Astrocyte (in vitro differentiated cells and primary cell): ENCODE measurements at places on chromosomes 1 and 21. TPM values are rescaled to one million over a fixed set of nuclear protein-coding genes. Genes with fewer than 3 reads are reported as not detected.

GRCh38 chr1:197180252-197180878 lies 33.9 kb upstream of the ASPM start:
- DNase-seq: peak; percentile 59

DNA sequence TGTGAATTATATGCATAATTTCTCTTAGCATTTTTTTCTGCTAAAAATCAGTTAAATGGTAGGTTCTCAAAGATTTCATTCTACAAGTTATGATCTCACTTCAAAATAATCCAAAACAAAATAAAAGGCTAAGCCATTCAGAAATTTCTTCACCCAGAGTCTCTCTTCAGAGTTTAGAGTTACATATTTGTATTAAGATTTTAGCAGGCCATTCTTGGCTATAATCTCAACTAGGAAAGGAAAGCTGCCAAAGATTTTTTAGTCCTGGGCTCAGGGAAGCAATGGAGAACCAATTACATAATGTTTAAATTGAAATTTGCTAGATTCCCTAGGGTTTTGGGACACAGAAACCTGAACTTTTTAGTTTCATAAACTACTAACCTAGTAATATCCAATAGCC lies 245.0 kb downstream of the USH2A start:
- peak; percentile 6 for DNase-seq

DNA sequence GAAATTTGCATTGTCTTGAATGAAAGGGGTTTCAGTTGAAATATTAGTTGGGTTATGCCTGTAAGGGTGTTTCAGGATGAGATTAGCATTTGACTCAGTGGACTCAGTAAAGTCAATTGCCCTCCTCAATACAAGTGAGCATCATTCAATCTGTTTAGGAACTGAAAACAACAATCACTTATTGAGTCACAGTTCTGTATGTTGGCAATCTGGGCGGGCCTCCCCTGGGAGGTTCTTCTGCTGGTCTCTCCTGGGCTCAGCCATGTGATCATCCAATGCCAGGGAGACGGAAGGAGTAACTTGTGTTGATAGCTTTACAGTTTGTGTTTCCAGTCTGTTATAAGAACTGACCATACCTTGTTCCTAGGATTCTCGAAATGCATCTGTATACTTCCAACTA lies 262.9 kb upstream of the RUNX1 start:
- no peak for DNase-seq

DNA sequence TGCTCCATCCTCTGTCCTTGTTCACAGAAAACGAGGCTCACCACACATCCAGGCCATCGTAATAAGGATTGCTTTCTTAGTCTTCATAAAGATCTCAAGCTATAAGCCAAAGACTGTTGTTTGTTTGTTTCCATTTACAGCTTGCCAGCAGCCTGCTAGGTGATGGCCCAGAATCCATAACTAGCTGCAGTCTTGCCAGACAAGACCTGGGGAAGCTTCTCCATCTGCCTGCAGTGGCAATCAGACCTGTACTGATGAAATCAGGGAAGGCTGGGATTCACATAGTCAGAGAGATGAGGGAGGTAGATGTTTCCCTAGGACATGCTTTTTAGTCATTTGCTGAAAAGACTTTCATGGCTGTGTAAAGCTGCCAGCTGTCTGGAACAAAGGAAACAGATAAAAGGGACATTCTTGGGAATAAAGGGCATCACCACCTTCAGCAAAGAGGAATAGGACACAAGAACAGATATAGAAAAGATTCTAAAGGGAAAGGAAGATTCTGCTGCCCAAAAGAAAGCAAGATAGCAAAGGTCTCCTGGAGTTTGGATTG lies 51.0 kb downstream of the MT1HL1 start:
- DNase-seq: no peak

DNA sequence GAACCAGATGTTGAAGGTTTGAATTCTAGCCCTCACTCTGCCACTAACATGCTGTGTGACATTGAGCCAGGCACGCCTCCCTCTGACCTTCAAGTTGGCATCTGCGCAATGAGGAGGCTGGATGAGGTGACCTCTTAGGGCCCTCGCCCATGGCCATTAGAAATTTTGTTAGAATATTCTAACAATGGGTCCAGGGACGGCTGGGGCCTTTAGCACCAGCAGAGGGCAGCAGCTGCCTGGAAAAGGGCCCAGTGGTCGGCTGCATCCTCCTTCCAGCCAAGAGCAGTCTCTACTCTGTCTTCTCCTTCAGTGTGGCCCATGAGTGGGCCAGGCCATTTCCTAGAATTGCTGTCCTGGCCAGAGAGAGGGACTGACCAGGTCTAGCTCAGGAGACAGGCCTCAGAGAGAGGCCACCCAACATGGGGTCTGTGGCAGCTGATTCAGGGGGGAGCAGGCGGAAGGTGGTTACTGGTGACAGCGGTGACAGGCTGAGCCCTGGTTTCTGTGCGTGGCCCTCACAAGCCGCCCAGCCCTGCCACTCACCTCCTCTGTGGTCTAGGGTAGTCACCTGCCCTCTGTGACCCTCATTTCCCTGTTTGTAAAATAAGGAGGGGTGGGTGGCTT lies 101.3 kb upstream of the ACTL8 start:
- no peak for DNase-seq

Gene FMO4
- 1.1 and 1.3 TPM in 2 replicates for total RNA-seq

- no peak for DNase-seq
Measured at GRCh38 chr1:46067652-46068051, 64.8 kb downstream of the PIK3R3 start.

- peak; percentile 92 for DNase-seq
Measured at GRCh38 chr1:113542221-113542701, 151.9 kb downstream of the MAGI3 start.

GRCh38 chr1:24714859-24715520 lies 30.3 kb upstream of the CLIC4 start:
- peak; percentile 87 for DNase-seq

GRCh38 chr1:97524211-97524610 lies 396.6 kb downstream of the DPYD start:
- peak; percentile 56 for DNase-seq

Gene JAM2
- 3.7 and 7.2 TPM in 2 replicates for total RNA-seq

Gene MCOLN3
- 0.41 and 0.75 TPM in 2 replicates for total RNA-seq

Gene RXRG
- 0.29 TPM in 1 of 2 replicates, not detected in the other for total RNA-seq

GRCh38 chr1:229941160-229941559 lies 125.9 kb upstream of the GALNT2 start:
- DNase-seq: no peak

DNA sequence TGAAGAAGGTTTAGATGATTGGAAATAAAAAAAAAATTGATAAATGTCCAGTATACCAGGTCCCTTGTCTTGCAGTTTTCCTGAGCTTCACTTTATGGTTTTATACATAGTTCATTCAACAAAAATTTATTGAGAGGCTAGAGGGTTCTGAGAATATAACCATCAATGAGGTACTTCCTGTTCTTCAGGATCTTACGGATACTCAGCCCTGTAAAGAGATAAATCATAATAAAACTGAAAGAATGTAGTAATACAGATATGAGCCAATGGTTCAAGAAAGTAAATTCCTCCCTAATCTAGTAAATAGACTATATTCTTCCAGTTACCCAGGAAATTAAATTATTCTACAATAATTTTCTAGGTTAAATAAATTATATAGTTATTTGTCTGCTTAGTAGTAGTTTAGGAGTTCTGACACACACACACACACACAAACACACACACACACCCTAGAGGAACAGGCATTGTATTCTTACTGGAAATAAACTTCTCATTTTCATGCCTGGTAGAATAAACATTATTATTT lies 70.4 kb upstream of the HMCN1 start:
- no peak for DNase-seq

Gene COL6A1
- total RNA-seq: 131 and 173 TPM in 2 replicates

DNA sequence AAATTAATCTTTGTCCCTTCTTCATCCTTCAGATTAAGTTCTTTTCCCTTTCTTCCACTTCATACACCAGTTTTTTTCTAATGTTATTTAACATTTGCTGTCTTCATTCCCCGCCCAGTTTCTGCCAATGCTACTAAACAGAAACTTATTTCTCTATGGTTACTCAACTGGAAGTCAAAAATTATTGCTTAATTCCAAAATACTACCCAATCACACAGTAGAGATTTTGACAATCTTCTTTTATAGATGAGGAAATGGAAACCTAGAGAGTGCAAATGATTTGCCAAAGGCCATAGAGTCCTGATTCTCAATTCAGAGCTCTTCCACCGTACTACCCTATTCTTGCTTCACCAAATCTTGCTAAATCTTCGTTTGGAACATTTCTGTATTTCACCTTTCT lies 58.1 kb upstream of the SH3GLB1 start:
- no peak for DNase-seq

Gene CLEC20A
- not detected in 2 replicates for total RNA-seq

Gene NUDT4B
- 0.79 and 1.2 TPM in 2 replicates for total RNA-seq

DNA sequence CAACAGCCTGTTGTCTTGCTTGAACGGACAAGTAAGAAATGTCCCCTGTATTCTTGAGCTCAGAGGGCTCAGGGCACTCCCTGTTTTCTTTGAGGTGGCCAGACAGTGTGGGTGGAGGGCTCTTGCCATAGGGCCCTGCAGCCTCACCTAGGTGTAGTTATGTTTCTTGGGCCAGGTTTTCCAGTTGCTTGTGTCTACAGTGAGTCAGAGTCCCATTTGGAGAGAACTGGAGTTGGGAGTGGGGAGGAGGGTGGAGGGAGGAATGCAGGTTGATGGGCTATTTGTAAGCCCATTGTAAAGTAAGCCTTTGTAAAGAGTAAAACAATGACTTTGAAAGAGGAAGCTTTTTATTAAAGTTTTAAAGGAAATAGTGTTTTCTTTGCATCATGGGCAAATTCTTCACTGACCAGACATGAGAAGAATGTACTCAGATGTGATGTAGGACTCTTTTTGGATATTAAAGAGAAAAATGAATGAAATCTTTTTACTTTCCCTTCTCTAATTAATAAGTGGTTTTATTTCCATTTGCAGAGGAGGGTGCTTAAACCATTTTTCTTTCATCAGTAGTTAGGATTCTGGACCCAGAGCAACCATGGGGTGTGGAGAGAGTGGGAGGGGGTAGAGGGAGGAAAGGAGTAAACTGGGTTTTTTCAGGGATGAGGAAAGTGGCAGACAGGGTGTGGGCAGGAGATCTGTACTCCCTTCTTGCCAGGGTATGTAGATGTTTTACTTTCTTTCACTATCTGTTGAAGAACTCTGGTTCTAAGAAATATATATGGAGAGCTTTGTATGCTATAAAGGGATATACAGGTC lies 45.1 kb upstream of the MACF1 start:
- peak; percentile 85 for DNase-seq

DNA sequence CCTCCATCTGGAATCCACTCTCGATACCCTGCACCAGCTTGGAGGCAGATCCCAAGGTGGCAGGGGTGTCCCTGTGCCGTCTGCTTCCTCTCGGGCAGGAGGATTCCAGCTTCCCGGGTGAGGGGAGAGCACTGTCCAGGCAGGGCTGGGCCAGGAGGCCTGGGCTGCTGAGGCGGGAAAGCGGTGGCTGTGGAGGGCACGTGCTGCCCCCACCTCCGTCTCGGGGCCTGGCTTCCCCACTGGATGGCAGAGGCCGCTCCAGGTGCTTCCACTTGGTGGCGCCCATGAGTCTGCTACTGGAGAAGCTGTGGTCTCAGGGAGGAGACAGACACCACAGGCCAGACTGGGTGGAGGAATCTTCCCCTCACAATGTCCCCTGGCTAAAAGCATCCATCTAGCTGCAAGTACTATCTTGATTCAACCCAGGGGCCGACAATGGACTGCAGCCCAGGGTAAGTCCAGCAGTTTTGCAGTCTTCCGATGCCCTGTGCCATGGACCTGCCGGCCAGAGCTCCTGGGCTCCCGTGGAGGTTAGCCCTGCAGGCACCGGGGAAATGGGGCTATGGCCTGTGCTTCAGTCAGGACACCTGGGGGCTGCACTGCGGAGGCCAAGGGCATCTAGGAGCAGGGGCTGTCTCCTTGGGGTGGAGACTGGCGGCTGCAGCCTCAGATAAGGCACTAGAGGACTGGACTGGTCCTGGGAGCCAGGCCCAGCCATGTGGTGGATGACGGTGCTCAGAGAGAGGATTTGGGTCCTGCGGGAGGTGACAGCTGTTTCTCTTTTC lies 41.3 kb upstream of the EIF4G3 start:
- no peak for DNase-seq

- DNase-seq: no peak
Measured at GRCh38 chr1:110434946-110435345, 16.0 kb upstream of the PROK1 start.

DNA sequence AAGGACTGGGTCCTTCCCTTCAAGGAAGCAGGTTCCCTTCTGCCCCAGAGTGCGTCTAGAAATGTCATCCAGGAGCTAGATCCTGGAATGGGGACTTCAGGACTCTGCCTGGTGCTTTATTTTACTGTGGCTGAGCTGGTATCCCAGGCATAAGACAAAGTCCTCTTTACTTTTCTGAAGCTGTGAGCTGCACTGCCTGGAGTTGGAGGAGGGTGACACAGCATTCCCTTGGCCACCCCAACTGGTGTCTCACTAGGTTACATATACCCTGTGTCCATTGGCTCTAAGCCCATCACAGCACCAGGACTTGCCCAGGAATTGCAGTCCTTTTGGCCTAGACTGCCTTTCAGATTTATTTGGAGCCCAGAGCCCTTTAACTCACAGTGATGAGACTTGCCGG lies 41.8 kb upstream of the CD55 start:
- DNase-seq: no peak

DNA sequence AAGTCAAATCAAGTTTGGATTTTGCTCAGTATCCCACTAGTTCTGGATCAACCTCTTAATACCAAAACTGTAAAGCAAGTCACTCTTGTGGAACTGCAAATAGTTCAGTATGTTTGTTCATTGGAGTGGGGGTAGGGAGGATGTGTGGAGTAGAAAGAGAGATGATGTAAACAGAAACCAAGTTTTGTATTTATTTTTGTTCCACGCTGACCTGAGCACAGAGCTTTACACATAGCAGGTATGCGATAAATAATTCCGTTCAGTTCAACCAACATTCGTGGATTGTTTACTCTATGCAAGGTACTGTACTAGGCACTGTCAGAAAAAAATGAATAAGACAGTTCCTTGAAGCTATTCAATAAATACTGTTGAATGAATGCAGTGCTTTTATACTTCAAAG lies 4.5 kb upstream of the ZNF644 start:
- no peak for DNase-seq

DNA sequence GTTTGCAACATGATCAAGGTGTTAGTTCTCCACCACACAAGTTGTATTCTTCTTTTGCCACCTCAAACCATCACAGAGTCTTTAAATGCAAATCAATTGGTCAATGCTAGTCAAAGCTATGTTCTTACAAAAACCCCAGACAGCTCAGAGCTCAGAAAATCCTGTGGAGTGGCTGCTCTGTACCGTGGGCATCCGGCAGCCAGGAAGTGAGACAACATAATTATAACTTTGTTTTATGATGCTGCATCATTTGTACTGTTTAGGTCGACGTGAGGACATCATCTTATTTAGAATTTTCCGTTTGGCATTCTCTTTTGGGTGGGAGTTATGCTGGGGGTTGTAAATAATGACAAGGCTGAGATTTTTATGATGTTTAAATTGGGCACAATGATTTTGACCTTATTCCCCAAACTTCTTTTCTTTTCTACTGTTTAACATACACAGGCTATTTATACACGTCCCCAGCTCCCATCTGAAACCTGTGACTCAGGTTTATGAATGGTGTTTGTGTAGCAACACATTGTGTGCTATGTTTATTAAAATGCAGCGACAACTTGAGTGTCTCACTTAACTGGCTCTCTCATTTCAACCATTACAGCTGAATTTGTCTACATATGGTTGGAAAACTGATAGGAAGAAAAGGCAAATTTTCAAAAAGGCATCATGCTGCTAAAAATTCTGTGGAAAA lies 124.0 kb downstream of the CNIH3 start:
- no peak for DNase-seq

- no peak for DNase-seq
Measured at GRCh38 chr1:186681801-186682200, 1.6 kb upstream of the PTGS2 start.

- DNase-seq: no peak
Measured at GRCh38 chr1:36114371-36114770, 10.7 kb downstream of the COL8A2 start.

GRCh38 chr1:80540596-80540995 lies 1260.1 kb upstream of the ADGRL2 start:
- DNase-seq: no peak
